NCI-H1105 treated with DMSO at 0.1 percent for 48 hours (cell line): ENCODE measurements at places on chromosomes 16 and 17.
A peak's percentile ranks its signal among the peaks of the same experiment; 100 is the strongest.

DNA sequence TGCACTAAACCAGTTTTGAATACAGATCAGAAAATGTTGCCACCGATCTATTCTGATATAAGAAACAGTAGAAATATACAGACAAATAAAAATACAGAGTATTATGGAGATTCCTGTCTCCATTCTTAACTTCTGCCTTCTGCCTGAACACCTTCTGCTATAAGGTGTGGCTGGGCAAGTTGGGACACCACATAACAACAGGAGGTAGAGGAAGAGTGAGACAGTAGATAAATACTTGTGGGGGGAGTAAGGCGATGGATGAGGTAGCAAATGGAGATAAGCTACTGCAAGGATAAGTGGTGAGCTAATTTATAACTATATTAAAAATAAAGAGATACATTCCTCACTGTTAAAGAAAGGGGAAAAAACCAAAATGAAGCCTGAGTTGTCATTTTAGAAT lies 143.7 kb downstream of the CDH8 start:
- DNase-seq, result no peak

DNA sequence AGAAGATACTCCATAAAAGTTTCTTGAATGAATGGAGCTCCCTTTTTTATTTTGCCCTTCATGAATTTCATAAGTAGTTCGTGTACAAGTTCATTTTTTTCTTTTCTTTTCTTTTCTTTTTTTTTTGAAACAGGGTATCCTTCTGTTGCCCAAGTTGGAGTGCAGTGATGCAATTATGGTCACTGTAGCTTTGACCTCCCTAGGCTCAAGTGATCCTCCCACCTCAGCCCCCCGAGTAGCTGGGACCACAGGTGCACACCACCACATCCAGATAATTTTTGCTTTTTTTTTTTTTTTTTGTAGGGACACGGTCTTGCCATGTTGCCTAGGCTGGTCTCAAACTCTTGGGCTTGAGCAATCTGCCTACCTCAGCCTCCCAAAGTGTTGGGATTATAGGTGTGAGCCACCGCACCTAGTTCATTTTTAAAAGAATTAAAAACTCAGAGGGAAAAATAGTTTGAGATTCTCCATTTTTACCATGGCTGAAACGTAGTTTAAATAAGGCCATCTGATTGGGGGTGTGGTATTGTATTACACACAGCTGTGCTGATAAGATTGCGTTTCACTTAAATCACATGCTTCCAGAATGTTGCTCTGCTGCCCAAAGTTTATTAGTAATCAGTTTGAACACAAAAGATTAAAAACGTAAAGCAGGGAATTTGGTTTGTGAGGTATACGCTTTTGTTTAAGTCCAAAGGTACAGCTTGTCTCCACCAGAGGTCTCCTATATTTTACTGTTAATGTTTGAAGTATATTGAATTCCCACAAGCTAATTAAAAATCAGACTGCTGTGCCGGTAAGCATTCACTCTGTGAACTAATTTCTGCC lies 154.1 kb downstream of the SOCS1 start:
- no peak for DNase-seq

DNA sequence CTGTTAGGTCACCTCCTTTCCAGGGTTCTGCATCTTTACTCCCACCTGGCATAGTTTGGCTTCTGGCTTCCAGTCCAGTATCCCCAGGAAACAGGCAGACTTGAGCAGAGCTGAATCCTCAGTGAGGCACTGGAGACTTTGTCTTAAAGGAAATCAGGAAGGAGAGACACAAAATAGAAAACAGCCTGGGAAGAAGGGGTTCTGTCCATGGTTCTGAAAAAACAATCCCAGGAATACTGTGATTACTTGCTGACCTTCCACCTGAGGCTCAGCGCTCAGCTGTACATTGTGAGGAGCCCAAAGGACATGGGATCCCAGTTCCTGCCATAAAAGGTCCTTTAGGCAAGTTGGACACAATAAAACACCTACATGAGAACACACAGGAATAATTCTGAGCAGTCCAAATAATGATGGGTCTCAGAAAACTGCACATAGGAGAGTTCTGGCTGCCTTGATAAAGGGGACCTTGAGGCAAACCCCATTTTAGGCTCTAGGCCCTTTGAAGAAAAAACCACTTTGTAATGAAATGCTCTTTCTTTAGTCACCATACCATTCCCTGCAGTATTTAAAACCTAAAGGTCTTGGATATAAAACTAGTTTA lies 81.4 kb upstream of the CRHR1 start:
- DNase-seq, result no peak

GRCh38 chr17:75110234-75110937 lies 617 bp downstream of the ARMC7 start:
- DNase-seq, result no peak

- no peak for DNase-seq
These were observed 28.5 kb downstream of the FTO start for GRCh38 chr16:53732296-53732929.

GRCh38 chr17:28112181-28112580 lies 69.7 kb downstream of the NLK start:
- DNase-seq, result no peak

DNA sequence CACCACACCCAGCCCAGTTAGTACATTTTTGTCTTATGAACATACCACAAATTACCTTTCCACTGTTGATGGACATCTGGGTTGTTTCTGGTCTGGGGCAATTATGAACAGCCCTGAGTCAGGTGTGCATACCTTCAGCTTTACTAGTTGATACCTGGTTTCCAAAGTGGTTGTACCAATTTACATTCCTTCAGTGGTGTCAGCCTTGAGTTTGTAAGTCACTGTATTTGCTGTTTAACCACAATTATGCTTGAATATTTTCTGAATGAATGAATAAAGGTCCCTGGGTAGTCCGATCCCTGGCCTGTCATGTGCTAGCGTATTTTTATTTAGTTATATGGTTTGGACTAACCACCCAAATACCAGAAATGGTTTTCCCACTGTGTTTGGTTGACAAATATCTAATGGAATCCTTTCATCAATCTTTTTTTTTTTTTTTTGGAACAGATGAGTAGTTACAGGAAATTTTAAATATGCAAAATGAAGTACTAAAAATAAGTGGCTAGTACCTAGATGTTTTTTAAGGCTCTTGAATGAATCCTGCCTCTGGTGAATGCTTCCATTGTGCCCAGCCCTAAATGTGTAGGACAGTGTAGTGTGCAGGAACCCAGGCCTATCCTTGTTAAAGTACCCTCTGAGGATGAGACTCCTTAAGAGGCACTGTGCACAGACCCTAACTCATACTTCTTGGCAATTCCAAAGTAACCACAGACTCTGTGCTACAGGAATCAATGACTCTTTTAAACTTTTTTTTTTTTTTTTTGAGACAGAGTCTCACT lies 3.7 kb downstream of the DUSP14 start:
- DNase-seq, result no peak

- DNase-seq, result peak; percentile 1
These were observed 805 bp upstream of the C16orf95 start for GRCh38 chr16:87317750-87318644.

DNA sequence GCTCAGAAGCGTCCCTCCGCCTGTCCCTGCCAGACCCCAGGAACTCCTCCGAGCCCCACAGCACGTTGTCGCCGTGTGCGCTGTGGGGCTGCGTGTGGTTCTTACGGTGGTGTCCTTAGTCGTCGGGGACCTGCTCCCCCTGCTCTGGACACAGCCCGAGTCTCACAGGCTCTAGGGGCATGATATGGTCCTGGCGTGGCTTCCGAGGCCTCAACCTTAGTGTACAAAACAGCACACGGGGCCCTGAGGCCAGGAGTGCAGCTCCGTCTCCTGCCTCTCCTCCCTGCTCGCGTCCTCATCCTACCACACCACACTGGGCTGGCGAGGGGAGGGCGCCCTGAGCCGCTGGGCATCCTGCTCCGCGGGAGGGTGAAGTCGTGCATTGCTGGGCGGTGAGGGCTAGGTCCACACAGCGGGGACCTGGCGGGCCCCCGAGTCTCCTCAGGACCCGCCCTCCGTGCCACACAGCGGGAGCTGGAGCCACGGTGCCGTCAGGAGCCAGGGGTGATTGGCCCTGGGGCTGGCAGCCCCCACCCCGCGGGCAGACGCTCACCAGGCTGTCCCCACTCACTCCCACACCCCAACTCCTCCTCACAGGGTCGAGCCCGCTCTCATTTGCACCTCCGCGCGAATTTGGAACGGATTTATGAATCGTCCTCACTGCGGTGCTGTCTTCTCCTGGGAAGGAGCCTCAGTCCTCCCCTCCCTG lies 1.2 kb upstream of the MAFG start:
- no peak for DNase-seq

DNA sequence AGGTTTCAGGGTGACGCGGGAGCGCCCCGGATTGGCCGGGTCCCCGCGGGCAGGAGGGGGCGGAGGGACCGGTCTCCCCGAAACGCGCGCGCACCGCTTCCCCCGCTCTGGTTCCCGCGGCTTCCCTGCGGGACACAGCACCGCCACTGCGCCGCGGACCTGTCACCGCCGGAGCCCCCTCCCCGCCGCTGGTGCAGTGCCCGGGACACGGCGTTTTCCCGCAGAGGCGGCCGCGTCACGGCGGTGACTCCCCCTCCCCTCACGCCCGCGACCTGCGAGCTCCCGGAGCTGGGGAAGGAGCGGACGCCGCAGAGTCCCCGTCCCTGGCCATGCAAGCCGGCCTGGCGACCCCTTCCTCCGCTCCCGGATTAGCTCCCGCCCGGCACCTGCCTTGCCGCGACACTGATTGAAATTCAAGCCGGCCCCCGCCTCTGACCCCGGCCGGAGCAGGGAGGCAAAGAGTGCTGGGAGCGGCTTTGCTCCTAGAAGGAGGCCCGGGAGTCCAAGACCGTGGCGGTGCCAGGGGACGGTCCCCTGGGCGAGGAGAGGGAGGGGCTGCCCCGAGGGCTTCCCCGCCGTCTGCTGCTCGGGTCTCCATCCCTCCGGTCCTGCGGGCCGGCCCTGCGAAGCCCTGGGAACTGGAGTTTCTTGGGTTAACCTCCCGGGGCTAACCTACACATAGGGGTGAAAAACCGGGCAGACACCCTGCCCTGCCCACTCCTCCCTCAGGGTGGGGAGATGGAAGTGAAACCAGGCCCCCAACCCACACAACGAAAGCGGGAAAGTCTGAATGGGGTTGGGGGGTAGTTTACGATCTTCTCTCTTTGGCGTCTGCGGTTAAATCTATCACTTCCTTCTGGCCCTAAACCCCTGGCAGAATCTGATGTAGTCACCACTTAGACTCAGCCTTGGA lies 1.0 kb downstream of the RHBDL3 start:
- no peak for DNase-seq

DNA sequence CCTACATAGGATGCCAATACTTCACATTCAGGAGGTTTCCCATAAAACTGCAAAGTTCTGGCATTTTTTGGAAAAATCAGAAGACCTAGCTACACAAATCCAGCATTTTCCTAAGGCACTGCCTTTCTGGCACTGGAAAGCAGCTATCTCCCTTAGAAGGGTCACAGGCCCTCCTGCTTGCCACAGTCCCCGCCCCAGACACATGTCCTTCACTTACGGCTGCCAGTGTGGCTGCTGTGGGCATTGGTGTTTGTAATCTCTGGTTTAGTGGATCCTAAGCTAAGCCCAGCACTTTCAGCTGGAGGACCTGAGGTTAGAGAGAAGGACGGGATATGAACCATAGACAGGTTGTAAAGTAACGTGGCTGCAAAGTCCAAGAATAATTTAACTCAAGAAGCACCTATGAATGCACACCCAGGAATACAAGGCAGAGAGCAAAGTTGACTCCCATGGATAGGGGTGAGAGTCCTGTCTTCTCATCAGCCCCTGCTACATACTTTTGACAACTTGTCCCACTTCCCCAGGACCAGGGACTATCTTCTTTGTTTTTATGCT lies 100.0 kb downstream of the XYLT1 start:
- no peak for DNase-seq

DNA sequence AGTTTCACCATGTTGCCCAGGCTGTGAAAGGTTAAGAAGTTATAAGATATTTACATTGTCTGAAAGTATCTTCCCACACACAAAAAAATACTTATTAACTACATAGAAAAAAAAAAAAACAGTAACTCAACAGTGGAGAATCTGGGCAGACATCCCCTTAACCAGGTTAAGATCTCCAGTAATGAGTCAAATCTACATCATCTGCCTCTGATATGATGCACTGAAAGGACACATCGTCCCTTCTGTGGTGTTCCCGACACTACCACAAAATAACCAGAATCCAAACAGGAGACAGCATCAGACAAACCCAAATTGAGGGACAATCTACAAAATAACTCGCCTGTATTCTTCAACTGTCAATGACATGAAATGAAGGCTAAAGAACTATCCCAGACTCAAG lies 40.0 kb downstream of the CMTM4 start:
- DNase-seq, result no peak

DNA sequence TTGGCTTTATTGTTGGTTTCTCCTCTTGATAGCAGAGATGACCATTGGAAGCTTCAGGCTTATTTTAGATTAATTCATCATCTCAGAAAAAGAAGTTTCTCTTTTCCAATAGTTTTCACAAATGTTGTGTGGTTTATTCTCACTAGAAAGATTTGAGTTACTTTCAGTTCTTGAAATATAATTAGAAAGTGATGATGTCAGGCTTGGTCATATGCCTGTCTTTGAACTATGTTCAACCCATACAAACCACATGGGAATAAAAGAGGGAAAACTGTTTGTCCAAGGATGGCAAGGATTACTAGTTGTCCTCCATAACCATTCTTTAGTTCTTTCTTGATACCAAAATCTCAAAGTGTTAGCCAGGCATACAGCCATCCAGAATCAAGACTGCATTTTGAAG lies 3.7 kb upstream of the HS3ST2 start:
- no peak for DNase-seq

DNA sequence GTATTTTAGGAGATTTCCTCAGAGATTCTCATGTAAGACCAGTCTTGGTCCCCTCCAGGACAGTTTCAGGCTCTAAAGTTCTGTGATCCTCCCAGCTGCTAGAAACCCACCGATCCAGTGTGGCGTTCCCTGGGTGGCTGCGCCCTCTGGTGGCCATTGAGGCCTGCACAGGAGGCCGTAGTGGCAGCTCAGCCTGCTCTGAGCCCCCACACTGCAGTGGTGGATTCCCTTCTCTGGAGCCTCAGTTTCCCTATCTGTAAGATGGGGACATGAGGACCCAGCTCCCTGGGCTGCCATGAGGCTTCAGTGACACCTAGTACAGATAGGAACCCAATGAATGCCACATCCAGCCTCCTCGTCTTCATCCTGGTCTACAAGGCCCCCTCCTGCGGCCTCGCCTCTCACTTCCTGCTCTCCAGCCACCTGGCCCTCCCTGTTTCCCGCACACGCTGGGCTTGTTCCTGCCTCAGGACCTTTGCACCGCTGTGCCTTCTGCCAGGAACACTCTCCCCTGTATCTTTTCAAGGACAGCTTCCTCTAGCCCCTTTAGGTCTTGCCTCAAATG lies 16.5 kb downstream of the CCDC102A start:
- peak; percentile 46 for DNase-seq

- DNase-seq, result no peak
These were observed 96.3 kb downstream of the TMEM114 start for GRCh38 chr16:8493972-8494371.

- DNase-seq, result no peak
These were observed 12.7 kb downstream of the CYGB start for GRCh38 chr17:76524598-76525512.

GRCh38 chr16:78705694-78706093 lies 606.2 kb downstream of the WWOX start:
- no peak for DNase-seq

GRCh38 chr17:44086364-44087311 lies 16.1 kb downstream of the G6PC3 start:
- no peak for DNase-seq

- peak; percentile 59 for DNase-seq
These were observed 1.2 kb upstream of the CCDC42 start for GRCh38 chr17:8745586-8746500.

GRCh38 chr16:9800186-9800738 lies 382.0 kb downstream of the GRIN2A start:
- no peak for DNase-seq

GRCh38 chr16:12387786-12388185 lies 411.3 kb downstream of the SNX29 start:
- DNase-seq, result no peak
